ELR (cell line): ENCODE measurements at places on chromosomes 11 and 22.

DNA sequence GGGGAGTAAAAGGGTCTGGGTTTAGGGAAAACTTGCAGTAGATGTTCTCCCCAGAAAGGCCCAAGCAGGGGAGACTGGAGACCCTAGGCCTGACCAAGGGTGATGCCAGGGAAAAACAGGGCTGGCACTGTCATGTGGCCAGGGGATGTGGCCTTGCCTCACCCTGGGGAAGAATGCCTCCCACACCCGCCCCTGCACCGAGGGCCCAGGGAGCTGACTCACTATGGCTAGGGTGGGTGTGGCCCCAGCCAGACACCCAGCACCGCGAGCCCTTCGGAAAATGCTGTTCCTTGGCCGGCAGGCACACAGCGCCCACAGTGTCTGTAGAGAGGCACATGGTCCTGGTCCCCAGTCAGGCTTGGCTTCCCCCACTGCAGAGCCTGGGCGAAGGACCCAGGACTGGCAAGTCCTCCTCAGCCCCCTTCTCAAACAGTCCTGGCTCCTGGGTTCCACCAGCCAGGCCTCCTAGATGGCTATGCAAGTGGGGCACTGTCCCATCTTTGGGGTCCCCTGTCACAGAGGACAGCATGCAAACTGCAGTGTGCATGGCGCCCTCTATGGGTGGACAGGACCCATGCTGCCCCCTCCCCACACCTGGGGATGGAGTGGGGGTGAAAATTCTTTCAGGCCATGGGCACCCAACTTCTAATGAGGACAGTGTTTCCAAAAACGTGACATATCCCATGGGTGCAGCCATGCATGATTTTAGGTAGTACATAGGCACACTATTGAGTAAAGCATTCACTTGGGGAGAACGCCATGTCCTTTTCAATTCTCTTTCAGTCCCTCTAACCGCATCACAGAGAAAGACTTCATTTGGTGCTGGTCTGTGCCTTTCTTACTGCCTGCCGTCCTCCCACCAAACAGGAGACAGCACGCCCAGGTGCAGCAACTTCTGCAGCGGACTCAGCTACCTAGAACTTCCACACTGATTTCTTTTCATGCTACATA is 15.2 kb downstream of the TMPRSS5 start:
- DNase-seq = peak; percentile 80

GRCh38 chr11:35787013-35787504 is 124.5 kb downstream of the TRIM44 start:
- DNase-seq = no peak

- no peak for DNase-seq
These were observed 10.7 kb upstream of the SMIM38 start for GRCh38 chr11:69145050-69145380.

DNA sequence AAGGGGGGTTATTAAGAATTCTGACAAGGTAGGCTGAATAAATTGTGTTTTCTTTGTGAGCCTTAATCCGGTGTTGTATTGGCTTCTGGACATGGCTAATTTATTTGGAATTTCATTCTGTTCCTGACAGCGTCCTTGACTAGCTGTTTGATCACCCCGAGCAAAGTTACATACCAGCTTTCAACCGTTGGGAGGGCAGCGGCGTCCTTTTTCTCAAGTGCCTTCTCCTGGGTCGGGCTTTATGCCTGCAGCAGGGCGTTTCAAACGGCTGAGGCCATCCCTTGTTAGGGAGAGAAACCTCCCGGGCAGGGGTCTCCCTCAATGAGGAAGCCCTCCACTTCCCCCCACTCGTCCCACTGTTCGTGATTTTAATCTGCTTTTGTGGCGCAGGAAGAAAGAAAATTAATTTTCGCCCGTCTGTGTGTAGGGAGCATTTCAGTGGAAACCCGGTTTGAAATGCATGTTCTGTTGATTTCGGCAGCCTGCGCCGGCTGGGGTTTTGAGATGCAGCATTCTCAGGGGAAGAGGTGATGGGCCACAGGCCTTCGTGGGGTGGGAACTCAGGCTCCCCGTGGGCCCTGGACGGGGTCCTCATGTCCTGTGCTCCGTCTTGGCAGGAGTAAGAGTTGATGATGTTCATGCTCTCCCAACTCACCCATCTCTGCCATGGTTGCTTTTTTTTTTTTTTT is 2.9 kb upstream of the SMIM38 start:
- no peak for DNase-seq

GRCh38 chr11:40295466-40295865 is 1164.0 kb downstream of the LRRC4C start:
- DNase-seq = no peak

DNA sequence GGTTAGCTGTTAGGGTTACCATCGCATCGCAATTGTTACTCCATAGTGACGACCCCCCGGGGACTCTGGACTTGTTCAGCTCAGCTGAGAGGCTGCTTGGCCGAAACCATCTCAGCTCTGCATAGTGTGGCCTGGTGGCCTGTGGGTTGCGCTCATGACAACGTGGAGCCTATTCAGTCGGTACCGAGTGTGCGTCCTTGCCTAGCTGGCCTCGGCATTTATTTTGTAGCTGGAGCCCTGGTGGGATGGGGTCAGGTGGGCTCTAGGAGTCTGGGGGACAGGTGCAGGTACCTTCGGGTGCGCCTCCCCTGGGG is 13.5 kb downstream of the LRP5 start:
- DNase-seq = no peak

GRCh38 chr11:116651098-116651736 is 121.6 kb downstream of the BUD13 start:
- DNase-seq = no peak

- DNase-seq = no peak
These were observed 50.3 kb upstream of the MYEOV start for GRCh38 chr11:69243496-69244200.

DNA sequence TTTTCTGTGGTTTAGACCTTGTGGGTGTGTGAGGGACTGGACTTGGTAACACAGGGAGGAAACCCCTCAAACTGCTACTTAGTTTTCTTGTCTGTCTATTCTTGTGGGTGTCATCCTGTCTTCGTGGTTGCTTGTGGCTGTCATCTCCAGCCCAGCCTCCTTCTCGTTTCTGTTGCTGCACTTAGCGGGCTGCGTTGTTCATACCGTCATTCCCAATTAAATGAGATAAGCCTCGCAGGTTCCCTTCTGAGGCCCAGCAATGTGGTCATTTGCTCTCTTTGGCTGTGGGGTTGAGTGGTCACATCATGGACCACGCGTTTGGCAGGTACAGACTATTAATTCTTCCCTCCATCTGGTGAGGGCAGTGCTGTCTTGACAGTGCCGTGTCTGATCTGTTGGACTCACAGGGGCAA is 18.8 kb downstream of the PANX1 start:
- no peak for DNase-seq

- DNase-seq = peak; percentile 39
These were observed 7.3 kb upstream of the SYT7 start for GRCh38 chr11:61587951-61588727.

GRCh38 chr22:25567251-25567675 is 2.8 kb downstream of the GRK3 start:
- DNase-seq = no peak

- no peak for DNase-seq
These were observed 113.5 kb downstream of the FCHSD2 start for GRCh38 chr11:73028611-73029010.

- no peak for DNase-seq
These were observed 5.5 kb downstream of the RPS6KA4 start for GRCh38 chr11:64364435-64364834.

GRCh38 chr11:70517988-70518907 is 119.9 kb downstream of the CTTN start:
- DNase-seq = peak; percentile 66

GRCh38 chr11:29263971-29264682 is 752.7 kb downstream of the KCNA4 start:
- DNase-seq = no peak

DNA sequence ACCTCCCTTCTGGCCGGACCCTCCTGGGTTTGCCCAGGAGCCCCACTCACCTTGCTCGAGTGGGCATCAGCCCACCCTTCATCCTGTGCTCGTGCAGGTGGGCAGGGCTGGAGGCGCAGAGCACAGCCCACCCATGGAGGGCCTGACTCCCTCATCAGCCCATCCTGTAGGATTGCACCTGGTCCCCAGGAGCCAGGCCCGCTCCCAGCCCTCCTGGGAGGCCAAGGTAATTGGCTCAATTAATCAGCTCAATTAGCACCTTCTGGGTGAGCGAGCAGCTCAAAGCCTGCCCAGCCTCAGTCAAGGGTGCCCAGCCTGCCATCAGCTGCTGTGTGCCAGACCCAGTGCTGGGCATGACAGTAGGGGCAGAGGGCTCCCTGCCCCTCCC is 58.1 kb upstream of the NECTIN1 start:
- DNase-seq = no peak

DNA sequence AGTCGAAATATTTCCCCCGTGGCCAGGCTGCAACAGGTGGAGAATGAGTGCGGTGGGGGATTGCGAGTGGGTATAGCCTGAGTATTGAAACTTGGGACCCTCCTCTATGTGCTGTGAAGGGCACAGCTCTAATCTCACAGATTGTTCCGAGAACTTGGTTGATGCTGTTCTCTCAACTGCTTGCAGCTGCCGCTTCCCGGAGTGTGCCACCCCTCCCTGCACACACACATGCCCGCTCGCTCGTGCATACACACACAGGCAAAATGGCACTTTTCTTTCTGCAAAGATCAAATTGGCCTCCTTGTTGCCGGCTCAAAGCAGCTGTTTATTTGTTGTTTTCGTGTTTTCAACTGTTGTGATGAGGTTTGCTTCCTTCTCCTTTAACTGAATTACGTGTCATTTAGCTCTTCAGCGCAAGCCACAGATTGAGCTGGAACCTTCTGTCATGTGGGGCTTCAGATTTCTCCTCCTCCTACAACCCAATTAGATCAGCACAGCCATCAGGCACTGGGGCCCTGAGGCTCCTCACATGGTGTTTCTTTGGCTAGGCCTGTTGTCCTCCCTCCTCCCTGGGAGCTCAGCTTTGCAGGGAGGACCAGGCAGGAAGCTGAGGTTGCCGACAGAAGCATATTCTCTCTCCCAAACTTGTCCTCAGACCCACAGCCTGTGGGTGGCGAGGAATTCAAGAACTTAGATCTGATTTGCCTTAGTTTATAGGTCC is 13.9 kb upstream of the B3GAT1 start:
- DNase-seq = no peak

DNA sequence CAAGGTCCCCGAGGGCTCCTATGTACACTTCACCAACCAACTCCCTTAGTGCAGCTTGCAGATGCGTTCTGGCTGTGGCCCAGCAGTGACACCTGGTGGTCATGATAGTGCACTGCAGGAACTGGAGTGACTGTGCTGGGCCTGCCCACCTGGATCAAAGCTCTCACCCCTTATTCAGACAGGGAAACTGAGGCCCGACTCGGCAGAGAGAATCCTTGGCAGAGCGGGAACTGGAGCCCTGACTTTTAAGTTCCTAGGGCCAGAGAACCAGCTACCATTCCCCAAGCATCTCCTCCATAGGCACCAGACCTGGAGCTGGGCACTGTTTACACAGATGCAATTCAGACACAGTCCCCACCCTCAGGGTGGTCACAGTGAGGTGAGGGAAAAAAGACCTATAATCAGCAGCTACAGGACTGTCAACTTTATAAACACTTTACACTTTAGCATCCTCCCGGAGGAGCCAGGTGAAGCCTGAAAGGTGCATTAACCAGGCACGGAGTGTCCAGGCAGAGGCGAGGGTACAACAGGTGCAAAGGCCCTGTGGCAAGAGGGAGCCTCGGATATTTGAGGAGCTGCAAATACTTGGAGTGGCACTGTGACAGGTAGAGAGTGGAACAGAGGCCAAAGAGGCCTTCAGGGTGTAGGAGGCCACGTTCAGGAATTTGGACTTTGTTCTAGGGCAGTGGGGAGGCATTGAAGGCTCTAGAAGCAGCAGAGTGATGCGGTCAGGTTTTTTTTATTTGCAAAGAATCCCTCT is 22.0 kb downstream of the RHBDD3 start:
- DNase-seq = peak; percentile 67

- peak; percentile 37 for DNase-seq
These were observed 133.6 kb upstream of the C11orf58 start for GRCh38 chr11:16604794-16605388.

- no peak for DNase-seq
These were observed 21.1 kb upstream of the CAPRIN1 start for GRCh38 chr11:34030382-34030781.

DNA sequence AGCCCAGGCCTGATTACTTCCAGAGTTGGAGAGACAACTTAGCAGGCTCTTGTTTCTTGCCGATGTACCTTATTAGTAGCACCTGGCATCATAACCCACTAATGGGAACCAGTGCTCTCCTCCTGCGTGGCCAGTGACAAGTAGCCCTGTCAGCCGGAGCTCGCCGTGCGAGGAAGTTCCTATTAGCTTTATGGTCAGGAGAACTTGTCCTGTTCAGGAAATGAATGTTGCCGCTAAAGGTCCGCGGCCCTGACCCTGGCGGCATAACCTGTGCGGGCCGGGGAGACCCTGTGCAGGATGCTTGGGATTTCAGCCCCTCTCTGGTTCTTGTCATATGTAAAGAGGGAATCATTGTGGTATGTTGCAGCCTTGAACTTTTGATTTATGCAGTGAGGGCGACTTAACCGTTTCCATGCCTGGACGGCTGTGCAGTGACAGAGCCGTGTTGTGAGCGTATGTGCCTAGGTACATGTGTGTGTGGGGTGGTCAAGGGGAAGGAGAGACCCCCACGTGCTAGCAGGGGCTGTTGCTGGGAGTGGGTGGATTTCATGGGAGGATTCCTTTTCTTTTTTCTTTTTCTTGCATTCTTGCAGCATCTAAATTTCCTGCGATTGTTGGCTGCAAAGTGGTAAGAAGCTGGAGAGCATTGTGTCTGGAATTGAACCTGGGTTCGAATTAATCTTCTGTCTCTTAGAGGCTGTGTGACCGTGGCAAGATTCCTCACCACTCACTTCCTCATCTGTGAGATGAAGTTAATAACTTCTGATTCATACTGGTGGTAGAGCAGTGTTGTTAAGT is 15.2 kb downstream of the ZBTB16 start:
- DNase-seq = no peak

DNA sequence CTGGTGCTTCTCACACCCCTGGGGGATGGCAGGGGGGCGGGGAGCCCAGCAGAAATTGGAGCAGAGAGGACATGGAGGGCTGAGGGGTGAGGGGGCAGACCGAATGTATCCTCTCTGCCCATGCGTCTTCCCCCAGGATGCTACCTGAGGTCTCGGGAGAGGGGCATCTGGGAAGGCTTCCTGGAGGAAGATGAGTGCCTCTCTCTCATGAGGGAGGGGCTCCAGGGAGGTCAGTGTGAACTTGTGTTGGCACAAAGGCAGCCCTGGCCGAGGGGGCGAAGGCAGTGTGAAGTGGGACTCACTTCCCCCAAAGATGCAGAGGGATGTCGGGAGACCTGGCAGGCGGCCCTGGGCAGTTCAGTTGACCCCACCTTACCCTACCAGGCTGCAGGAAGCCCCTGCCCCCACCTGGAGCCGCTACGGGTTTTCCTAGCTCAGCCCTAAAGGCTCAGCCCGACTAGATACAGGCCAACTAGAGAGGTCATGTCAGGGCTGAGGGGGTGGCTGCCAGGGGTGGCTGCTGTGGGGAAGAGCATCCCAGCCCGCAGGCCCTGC is 10.4 kb downstream of the ASCL2 start:
- no peak for DNase-seq
